ENCODE measurements at places on chromosomes 12 and 14. TPM values are rescaled to one million over a fixed set of nuclear protein-coding genes. Genes with fewer than 3 reads are reported as not detected.
A peak's percentile ranks its signal among the peaks of the same experiment; 100 is the strongest.

The KRT73 gene
- not detected for total RNA-seq

The ARHGEF40 gene
- total RNA-seq, result 25.5 TPM

GRCh38 chr12:111034083-111034885, 113.9 kb upstream of the MYL2 start:
- DNase-seq, result no peak

GRCh38 chr12:612293-612692, 51.0 kb downstream of the NINJ2 start:
- DNase-seq, result no peak

The SLC4A8 gene
- total RNA-seq, result 0.08 TPM

DNA sequence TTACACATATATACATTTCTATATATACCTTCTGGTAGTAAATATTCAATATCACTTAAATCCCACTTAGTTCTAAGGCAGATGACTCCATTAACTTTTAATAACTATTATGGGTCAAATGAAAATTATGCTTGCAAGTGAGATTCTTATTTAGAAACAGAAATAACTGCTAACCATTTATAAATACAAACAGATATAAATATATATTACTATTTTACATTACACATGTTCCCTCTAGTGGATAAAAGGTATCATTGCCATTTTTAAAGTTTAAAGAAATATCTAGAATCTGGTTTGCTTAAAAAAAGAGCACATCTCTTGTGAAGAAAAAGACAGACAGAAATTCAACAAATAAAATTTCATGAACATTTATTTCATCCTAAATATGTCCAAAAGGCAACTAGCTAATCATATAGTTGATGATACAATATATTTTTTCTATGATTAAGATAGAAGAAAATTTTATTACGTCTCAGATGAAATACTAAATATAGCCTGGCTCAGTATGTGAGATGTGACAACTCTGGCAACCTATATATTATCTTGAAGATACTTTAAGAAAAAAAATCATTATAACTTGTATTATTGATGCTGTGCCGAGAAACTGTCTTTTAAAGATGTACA, 11.7 kb upstream of the RAD51AP1 start:
- no peak for DNase-seq

GRCh38 chr14:33465846-33466700, 484.8 kb downstream of the EGLN3 start:
- DNase-seq, result no peak

- no peak for DNase-seq
Observed at GRCh38 chr14:37597914-37598746, 2.7 kb downstream of the TTC6 start.

The SYNE2 gene
- total RNA-seq, result 191 TPM

- DNase-seq, result no peak
Observed at GRCh38 chr12:128055567-128055966, 211.4 kb upstream of the TMEM132C start.

The ADCY6 gene
- 55.6 TPM for total RNA-seq

DNA sequence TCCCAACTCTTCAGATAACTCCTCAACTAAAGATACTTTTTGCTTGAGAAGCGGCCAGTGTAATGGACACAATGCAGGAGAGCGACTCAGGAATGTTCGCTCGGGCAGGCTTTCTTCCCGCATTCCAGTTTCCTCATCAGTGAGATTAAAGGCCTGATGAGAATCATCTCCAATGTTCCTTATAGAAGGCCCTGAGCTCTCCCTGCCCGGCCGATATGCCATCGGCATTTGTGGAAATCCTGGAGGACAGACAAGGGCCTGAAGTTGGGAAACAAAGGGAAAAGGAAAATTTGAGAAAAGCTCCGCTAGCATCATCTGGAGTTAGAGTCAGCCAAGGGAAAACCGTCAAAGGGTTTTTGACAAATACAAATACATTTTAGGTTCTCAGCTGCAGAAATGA, 38.0 kb upstream of the FOXN3 start:
- no peak for DNase-seq

- no peak for DNase-seq
Observed at GRCh38 chr12:111201036-111201435, 167.9 kb downstream of the PHETA1 start.

- DNase-seq, result no peak
Observed at GRCh38 chr12:93108985-93109384, 179.9 kb upstream of the EEA1 start.

DNA sequence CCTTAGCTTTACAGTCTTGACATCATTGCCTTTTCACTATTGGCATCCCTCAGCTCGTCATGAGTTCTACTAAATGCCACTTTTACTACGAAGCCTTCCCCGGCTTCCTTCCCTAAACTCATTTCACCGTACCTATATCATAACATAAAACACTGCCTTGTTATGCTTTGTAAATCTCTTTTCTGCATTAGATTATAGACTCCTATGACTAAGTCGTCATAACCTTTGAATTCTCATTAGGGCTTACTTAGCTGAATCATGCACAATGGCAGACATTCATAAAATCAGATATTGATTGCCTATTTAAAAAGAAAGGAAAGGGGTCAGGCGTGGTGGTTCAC, 21.0 kb downstream of the BTG1 start:
- no peak for DNase-seq

The POTEG gene
- not detected for total RNA-seq

The MMP14 gene
- 26.0 TPM for total RNA-seq

The ACOT4 gene
- 0.97 TPM for total RNA-seq

GRCh38 chr12:30905463-30906009, 21.0 kb upstream of the TSPAN11 start:
- no peak for DNase-seq

- peak; percentile 86 for DNase-seq
Observed at GRCh38 chr14:69685716-69686115, 74.3 kb downstream of the SUSD6 start.

- no peak for DNase-seq
Observed at GRCh38 chr12:122537021-122537420, 10.0 kb downstream of the KNTC1 start.

GRCh38 chr12:26633591-26634210, 199.3 kb downstream of the ITPR2 start:
- DNase-seq, result no peak

DNA sequence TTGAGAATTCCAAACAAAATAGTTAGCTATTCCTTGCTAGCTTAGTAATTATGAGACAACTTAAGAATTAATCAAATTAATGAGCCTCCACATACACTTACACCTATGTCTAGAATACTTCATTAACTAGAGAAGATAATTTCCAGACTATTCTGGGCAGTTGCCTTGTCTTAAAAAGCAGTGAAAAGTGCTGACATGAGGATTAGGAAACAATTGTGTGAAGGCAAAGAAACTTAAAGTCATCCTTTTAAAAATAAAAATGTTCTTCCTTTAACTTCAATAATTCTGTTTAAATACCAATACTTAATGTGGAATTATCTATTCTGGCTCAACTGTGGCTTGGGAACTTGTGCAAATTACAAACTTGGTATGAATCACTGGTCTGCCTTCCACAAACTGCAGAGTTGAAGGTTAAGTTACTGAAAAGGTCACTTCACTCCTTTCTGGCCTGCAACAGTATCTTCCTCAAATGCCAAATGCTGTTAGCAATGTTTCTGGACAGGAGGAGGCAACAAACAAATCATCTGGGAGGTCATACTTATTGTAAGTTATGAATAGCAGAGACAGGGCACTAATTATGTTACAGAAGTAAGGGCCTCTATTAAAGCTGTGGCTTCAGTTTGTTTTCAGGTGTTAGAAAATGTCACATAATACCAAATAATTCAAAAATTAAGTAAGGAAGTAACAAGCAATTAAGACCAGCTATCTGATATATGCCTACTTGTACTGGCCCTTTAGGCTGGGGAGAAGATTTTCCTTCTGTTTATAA, 19.2 kb downstream of the PPTC7 start:
- no peak for DNase-seq

DNA sequence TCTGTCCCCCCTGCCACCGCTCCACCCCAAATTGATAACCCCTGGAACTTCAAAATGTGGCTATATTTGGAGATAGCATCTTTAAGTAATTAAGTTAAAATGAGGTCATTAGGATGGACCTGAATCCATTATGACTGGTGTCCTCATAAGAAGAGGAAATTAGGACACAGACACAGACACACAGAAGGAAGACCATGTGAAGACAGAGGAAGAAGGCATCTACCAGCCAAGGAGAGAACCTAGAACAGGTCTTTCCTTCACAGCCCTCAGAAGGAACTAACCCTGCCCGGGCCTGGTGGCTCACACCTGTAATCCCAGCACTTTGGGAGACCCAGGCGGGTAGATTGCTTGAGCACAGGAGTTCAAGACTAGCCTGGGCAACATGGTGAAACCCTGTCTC, 3.6 kb upstream of the HRK start:
- DNase-seq, result no peak
